ENCODE measurements at places on chromosomes 4 and X. TPM values are rescaled to one million over a fixed set of nuclear protein-coding genes. Genes with fewer than 3 reads are reported as not detected.

The SAGE1 gene
- not detected for total RNA-seq

The HNRNPDL gene
- 80.2 TPM for total RNA-seq

The MAGEA6 gene
- not detected for total RNA-seq

The RENBP gene
- 10.1 TPM for total RNA-seq

The TMEM31 gene
- not detected for total RNA-seq

The TRIM2 gene
- total RNA-seq: 13.9 TPM

The CAPN6 gene
- total RNA-seq: not detected

The SERTM2 gene
- not detected for total RNA-seq

The HMGB2 gene
- 46.3 TPM for total RNA-seq

The PLP2 gene
- 12.0 TPM for total RNA-seq

The HTR2C gene
- total RNA-seq: not detected

The SYP gene
- 0.13 TPM for total RNA-seq

The DDX53 gene
- not detected for total RNA-seq

The ADH1B gene
- total RNA-seq: 0.13 TPM

The MECP2 gene
- 17.1 TPM for total RNA-seq

The ARHGAP36 gene
- not detected for total RNA-seq

The MAGEC2 gene
- total RNA-seq: not detected

The WAS gene
- not detected for total RNA-seq

The CYLC1 gene
- total RNA-seq: not detected

The MGST2 gene
- total RNA-seq: 61.4 TPM

The FAM199X gene
- 22.6 TPM for total RNA-seq

The PLAC1 gene
- not detected for total RNA-seq

The SSX2 gene
- not detected for total RNA-seq

The NAT8L gene
- under 0.01 TPM for total RNA-seq

The STPG2 gene
- not detected for total RNA-seq

The BEND2 gene
- not detected for total RNA-seq

The NAA11 gene
- not detected for total RNA-seq

The SLC9A7 gene
- 9.0 TPM for total RNA-seq

The RPA4 gene
- total RNA-seq: 0.89 TPM

The NDUFC1 gene
- total RNA-seq: 52.8 TPM

The SLC10A6 gene
- 0.26 TPM for total RNA-seq

Data from dermis microvascular lymphatic vessel endothelial cell (primary cell).